ENCODE measurements at places on chromosomes 11 and 22.

- no peak for DNase-seq
These were observed 30.5 kb upstream of the PPARA start for GRCh38 chr22:46119729-46120419.

GRCh38 chr22:44677353-44677840, 24.6 kb upstream of the PRR5 start:
- DNase-seq, result no peak

- no peak for DNase-seq
These were observed 8.1 kb downstream of the MOGAT2 start for GRCh38 chr11:75725547-75726320.

- no peak for DNase-seq
These were observed 65.5 kb upstream of the CHORDC1 start for GRCh38 chr11:90288212-90288821.

GRCh38 chr11:75518204-75518549, 7.6 kb downstream of the GDPD5 start:
- no peak for DNase-seq

- DNase-seq, result no peak
These were observed 3.6 kb downstream of the SIPA1 start for GRCh38 chr11:65641297-65642013.

DNA sequence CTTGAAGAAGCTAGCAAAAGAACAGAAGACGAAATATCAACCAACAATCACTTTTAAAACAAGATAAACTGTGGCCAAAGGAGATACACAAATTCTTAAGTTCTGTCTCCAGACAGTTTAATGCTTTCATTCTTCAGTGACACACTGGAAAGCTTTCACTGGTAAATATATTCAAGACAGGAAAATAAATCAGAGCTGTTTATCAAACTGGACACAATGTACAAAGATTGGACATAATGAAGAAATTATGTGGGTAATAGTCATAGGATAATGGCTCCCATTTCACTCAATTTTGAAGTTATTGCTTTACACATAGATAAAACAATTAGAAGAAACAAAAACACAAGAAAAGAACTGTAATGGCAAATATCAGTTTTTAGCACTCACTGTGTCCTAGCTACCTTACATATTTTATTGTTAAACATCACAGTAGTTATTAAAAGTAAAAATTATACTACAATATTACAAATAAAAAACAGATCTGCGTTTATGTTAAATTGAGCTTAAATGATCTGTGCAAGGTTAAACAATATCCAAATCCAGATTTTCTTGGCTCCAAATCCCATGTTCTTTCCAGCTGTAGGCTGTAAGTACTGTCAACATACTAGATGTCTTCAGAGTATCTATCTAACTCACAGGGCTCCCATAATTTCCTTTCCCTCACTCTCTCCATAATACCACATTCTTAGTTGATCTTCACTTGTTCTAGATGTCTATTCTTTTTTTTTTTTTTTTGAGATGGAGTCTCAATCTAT, 38.6 kb upstream of the NOX4 start:
- no peak for DNase-seq

- DNase-seq, result no peak
These were observed 1.7 kb upstream of the SCO2 start for GRCh38 chr22:50526834-50527801.

- DNase-seq, result no peak
These were observed 46.4 kb upstream of the HORMAD2 start for GRCh38 chr22:30033901-30034300.

GRCh38 chr11:110530900-110531741, 101.4 kb downstream of the FDX1 start:
- DNase-seq, result no peak

GRCh38 chr11:43545610-43546009, 134.9 kb upstream of the HSD17B12 start:
- no peak for DNase-seq

DNA sequence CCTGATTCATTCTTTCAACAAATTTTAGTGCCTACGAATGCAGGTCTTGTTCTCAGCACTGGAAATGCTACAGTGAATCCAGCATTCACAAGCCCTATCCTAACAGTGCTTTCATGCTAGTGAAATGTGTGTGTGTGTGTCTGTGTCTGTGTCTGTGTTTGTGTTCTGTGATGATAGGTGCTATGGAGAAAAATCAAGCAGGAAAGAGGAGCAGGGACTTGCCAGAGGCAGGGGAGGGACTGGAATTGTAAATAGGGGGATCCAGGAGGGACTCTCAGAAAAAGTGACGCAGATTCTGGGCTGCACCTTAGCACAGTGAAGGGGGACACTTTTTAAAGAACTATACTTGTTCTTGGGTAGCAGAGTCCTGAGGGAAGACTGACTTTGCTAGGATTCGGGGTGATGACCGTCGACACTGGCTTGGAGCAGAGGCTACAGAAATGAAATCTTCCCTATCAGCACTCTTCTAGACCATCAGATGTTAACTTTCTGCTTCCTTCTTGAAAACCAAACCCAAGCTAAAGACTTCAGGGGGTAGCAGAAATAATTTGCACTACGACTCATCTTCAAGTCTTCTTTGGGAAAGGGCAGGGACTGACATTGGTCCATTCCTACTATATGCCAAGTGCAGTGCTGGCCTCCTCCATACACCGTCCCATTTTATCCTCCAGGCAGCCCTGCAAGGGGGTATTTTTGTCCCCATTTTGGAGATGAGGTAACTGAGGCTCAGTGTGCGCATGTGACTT, 39.3 kb upstream of the PTPRJ start:
- no peak for DNase-seq

GRCh38 chr22:20610243-20610686, 102.9 kb downstream of the MED15 start:
- no peak for DNase-seq

- DNase-seq, result no peak
These were observed 244.6 kb upstream of the ANO3 start for GRCh38 chr11:26087120-26087935.

GRCh38 chr11:46537537-46538295, 56.1 kb downstream of the AMBRA1 start:
- no peak for DNase-seq

DNA sequence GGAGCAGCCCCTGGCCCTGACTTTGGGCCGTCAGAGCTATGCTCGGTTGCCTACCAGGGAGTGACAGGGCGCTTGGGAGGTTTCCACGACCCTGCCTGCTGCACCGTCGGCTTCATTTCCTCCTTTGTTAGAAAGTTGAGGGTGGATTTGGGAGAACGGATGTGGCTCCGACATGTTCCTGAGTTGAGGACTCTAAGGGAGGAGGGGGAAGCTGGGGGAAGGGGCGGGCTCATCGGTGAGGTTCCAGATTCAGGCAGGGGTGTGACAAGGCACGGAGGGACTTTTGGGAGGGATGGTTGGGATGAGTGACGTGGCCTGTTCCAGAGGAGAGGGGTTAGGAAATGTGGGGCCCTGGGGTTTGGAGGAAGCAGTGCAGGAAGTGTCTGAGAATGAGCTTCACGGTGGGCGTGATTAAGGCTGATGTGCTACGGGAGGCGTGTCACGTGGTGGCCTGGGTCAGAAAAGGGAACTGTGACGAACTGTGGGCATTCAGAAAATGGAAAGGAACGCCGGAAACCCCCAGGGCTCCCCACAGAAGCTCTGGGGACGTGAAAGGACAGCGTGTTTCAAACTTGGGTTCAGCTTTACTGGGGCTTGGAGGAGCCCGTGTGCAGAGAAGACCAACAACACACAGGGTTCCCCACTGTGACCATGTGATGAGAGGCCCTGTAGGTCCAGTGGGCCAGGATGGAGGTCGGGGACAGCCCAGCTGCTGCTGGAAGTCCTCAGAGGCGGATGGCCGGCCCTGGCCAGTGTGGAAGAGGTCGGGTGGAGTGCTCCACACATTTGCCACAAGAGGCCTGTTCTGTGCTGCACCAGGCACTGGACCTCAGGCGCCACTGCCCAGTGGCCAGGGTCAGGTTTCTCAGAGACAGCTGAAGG, 2.8 kb downstream of the PARVB start:
- peak; percentile 43 for DNase-seq

DNA sequence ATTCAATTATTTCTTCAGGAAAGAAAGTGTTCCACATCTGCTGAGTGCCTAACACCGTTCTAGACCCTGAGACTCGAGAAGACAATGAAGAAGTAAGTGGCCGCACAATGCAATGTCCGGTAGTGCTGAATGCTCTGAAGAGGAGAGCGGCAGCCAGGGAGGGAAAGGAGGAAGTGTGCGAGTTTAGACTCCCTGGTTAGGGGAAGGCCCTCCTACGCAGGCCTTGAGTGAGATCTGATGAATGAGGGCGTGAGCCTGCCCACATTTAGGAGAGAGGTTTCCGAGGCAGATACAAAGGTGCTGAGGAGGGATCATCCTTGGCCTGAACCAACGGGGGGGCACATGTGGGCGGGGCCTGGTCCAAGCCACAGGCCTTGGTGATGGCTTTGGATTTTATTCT, 558.6 kb downstream of the NTM start:
- DNase-seq, result no peak

GRCh38 chr11:96942855-96943254, 553.0 kb downstream of the JRKL start:
- no peak for DNase-seq

DNA sequence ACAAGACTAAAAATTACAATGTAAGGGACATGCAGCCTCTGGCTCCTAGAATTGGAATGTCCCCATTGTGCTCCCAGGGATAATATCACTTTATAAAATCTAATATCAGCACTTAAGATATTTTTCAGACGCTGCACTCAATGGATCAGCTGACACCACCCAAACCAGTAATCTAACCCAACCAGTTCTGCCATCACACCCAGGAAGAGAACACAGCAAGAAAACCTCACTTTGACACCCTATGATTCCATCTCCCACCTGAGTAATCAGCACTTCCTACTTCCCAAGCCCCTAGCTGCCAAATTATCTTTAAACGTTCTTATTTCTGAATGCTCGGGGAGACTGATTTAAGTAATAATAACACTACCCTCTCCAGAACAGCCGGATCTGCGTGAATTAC, 2.6 kb downstream of the CASP4 start:
- DNase-seq, result no peak

- DNase-seq, result no peak
These were observed 74.3 kb upstream of the ARHGAP42 start for GRCh38 chr11:100612766-100613165.

GRCh38 chr22:22756109-22756508, 111.7 kb downstream of the GGTLC2 start:
- DNase-seq, result no peak

- no peak for DNase-seq
These were observed 531.7 kb downstream of the ETS1 start for GRCh38 chr11:128055576-128056217.

GRCh38 chr11:77002776-77003175, 31.4 kb upstream of the B3GNT6 start:
- no peak for DNase-seq

DNA sequence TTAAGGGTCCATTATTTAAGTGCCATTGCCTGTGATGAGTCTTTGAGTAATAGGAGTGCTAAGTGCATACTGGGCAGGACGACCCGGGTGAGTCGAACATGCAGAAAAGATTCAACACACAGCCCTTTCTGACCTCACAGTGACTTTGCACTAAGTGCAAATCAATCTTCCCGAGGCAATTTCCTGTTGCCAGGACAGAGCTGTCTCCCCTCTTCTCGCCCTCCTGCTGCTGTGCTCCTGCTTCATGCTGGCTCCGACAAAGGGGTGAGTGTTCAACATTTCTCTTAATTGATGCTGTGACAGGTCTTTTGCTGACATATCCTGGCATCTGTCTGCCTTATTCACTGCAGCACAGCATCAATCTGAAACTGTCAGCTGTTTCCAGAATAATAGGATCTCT, 42.0 kb downstream of the MCHR1 start:
- no peak for DNase-seq

DNA sequence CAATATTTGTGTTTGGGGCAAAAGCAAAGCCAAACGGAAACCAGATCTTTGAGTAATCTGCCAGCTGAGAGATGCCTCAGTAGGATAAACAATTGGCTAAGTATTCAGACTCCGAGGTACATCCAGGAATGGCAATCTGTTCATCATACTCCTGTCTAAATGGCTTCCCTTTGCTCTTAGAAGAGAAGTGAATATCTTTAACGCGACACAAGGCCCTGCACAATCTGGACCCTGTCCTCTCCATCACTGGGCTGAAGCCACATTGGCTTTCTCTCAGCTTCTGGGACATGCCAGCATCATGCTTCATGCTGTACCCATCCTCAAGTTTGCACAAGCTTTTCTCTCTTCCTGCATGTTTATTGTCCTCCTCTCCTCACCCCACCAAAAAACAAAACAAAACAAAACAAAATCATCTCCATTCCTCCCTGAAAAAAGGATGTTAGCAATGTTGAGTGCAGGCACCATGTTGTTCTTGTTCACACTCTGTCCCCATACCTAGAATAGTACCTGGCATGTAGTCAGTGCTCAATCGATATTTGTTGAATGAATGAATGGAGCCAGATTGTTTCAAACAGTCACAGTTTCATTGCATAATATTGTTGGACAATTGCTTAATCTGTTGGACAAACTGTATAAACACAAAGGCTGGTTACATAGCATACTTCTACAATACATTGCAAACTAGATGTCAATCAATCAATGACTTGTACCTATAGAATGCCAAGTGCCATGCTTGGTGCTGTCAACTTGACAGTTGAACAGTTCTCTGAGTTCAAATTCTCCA, 38.2 kb upstream of the SESN3 start:
- DNase-seq, result no peak

GRCh38 chr11:28168718-28169117, 60.5 kb downstream of the METTL15 start:
- DNase-seq, result no peak

DNA sequence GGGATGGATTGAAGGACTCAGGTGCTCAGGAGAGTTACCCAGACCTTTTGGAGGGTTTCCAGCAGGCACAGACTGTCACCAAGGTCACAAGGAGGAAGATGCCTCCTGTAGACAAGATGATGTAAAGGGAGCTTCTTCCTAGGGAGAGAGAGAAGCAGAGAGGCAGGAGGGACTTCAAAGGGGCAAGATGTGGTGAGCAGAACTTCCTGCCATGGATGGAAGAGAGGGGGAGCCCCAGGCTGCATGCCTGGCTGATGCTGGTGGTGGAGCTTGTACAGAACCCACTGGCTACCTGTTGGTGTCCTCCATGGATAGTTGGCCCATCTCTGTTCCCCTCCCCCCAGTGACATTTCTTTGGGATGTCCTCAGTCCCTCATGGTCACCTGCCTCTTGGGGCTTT, 4.2 kb downstream of the HEPN1 start:
- DNase-seq, result no peak

DNA sequence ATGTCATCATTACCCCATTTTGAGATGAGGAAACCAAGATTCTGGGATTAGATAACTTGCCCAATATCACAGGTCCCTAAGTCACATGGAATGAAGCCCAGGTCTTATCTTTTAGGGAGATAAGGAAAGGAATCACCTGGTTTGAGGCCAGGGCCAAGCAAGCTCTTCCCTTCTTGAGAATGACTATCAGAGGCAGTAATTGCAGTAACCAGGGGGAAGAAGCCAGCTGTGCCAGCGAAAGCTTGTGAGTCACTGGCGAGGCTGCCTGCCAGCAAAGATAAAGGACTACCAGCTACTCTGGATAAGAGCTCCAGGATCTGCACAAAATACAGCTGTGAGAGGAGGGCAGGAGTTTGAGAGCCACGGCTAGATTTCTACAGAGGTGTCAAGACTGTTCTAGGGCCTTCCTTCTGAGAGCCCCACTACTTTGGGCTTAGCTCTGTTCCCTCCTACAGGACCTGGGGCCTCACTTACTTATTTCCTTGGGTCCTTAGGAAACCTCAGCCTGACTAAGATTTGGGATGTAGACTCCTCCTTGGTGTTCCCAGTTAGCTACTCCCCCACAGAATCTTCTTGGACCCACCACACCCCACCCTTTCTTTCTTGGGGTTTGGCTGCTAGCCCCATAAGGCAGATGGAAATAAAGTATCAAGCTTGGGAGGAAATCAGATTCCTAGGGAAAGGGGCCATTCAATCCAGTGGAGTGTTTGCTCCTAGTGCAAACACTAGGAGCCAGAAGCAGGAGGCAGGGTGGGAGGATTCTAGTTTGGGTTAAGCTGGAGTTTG, 9.7 kb upstream of the CCKBR start:
- DNase-seq, result no peak
